ENCODE measurements at places on chromosomes 12 and 14. TPM values are rescaled to one million over a fixed set of nuclear protein-coding genes. Genes with fewer than 3 reads are reported as not detected.

DNA sequence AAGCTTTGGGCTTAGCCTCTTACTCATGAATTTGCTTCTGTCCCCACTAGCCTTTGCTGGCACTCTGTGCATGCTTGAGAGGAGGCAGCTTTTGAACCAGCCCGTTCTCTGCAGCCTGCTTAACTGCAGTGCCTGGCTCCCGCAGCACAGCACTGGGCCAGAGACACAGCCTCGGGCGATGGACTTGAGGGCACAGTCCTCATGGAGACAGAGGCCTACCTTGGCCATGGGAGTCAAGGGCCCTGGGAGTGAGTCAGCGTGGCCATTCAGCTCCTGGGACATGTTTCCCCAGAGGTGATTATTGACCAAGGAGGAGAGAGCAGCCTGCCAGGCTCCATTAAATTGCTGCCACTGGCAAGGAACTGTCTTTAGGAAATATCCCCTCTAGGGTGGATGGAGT lies 93.5 kb downstream of the SMOC1 start:
- H3K4me1 ChIP-seq, result no peaks in the 10 kb centered on the region
- H3K4me3 ChIP-seq, result no peak overlapping the region
- H3K36me3 ChIP-seq, result no peaks in the 10 kb centered on the region

DNA sequence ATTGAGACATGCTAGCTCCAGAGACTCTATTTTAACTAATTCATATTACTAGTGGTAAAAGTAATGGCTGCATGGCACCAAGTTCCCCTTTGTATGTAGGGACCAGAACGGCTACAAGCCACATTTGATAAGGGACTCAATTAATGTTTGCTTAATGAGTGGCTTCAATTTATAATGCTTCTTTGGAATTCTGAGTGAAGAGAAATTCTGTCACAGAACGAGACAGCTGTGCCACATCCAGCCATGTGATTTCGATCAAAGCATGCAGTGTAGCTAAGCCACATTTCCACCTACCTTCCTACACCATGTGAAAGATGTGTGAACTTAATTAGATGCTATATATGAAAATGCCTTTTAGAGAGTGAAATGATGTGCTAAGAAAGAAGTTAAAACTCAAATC lies 217.4 kb downstream of the ACSS3 start:
- H3K36me3 ChIP-seq, result no peaks in the 10 kb centered on the region
- no peak overlapping the region for H3K4me3 ChIP-seq
- no peaks in the 10 kb centered on the region for H3K27me3 ChIP-seq
- no peak overlapping the region for H3K27ac ChIP-seq

GRCh38 chr12:54977155-54977554 lies 7.4 kb downstream of the TESPA1 start:
- no peak overlapping the region for H3K4me3 ChIP-seq
- H3K27me3 ChIP-seq, result no peaks in the 10 kb centered on the region
- no peaks in the 10 kb centered on the region for H3K36me3 ChIP-seq
- no peak overlapping the region for H3K27ac ChIP-seq

GRCh38 chr12:65668981-65669695 lies 155.1 kb upstream of the HMGA2 start:
- no peak for DNase-seq
- no peaks in the 10 kb centered on the region for H3K36me3 ChIP-seq
- no peak overlapping the region for H3K27ac ChIP-seq
- H3K4me1 ChIP-seq, result no peaks in the 10 kb centered on the region
- H3K4me3 ChIP-seq, result no peak overlapping the region

- H3K4me1 ChIP-seq, result peaks cover 12% of the 10 kb centered on the region
- H3K27ac ChIP-seq, result no peak overlapping the region
- H3K27me3 ChIP-seq, result no peaks in the 10 kb centered on the region
- peaks cover 4% of the 10 kb centered on the region for H3K36me3 ChIP-seq
Measured at GRCh38 chr14:91778217-91778616, 46.3 kb upstream of the CATSPERB start.

GRCh38 chr14:62558451-62558850 lies 486.8 kb downstream of the KCNH5 start:
- H3K27me3 ChIP-seq, result no peaks in the 10 kb centered on the region
- no peaks in the 10 kb centered on the region for H3K36me3 ChIP-seq
- no peaks in the 10 kb centered on the region for H3K4me1 ChIP-seq
- no peak for DNase-seq

SP7 gene
- total RNA-seq, result not detected

KRT73 gene
- total RNA-seq, result not detected

TMTC2 gene
- total RNA-seq, result 14.4 TPM

Data from pancreas (tissue), 10 donors.